ENCODE measurements at places on chromosomes 16 and 17. TPM values are rescaled to one million over a fixed set of nuclear protein-coding genes. Genes with fewer than 3 reads are reported as not detected.

- DNase-seq: no peak
These were observed 1.7 kb upstream of the SPATA20 start for GRCh38 chr17:50545311-50545710.

GRCh38 chr16:58365623-58366022 is 26.6 kb upstream of the GINS3 start:
- DNase-seq: no peak

GRCh38 chr17:48432820-48433775 is 3.1 kb upstream of the SKAP1 start:
- DNase-seq: no peak

- no peak for DNase-seq
These were observed 18.0 kb downstream of the CFDP1 start for GRCh38 chr16:75415169-75415905.

- DNase-seq: no peak
These were observed 1.1 kb upstream of the ADCY7 start for GRCh38 chr16:50265260-50265659.

DNA sequence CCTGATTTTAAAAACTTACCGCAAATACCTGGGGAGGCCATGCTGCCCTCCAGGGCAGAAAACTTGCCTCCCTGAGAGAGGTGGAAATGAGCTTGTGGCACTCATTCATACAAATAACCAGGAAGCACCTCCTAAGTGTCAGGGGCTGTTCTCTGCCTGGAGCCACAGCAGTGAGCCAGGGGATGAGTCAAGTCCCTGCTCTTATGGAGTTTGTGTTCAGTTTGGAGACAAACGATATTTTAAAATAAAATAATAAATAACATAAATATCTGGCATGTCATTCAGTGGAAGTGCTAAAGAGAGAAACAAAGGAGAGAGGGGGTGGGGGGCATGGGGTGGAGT is 313.8 kb downstream of the C16orf95 start:
- no peak for DNase-seq

- DNase-seq: no peak
These were observed 3.0 kb downstream of the CORO1A start for GRCh38 chr16:30186444-30186781.

DNA sequence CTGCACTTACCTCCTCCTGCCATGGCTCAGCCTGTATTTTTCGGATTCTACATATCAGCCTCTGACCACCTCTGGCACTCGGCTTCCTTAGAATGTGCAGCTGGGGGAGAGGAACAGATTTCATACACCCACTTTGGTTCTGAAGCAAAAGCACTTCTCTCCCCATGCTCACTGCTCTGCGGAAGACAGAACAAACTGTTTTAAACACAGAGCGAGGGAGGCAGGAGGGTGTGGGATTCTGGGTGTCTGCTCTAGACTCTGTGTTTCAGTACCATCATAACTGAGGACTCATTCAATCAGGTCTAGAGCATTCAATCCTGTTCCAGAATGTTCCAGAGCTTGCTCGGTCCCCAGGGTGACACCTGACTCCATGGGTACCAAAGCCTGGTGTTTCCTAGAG is 239.1 kb downstream of the GRIN2A start:
- DNase-seq: no peak

DNA sequence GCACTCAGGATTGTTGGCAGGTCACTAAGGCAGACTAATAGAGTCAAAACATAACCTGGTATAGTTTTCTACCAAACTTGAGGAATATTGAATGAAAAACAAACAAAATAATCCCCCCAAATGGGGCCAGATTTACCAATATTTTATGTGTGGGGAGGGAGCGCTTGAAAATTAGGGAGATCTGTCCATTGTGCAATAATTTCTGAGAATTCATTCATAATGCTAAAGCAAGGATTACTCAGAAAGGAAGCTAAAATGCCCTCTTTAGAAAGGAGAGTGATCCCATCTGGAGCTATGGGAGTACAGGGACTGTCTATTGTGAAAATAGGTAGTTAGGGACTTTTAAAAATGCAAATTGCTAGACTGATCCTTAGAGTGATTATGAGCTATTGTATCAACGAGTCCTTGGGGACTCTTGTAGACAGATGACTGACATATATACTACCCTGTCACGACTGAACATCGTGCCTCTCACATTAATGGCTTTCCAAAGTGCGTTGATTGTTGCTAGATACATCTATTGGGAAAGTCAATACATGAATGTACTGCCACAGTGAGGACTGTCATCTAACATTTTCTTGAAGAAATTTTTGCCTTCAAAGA is 193.6 kb downstream of the AATF start:
- no peak for DNase-seq

GRCh38 chr17:27555339-27555738 is 75.6 kb upstream of the LGALS9 start:
- no peak for DNase-seq

GRCh38 chr16:76194616-76195015 is 82.6 kb upstream of the CNTNAP4 start:
- no peak for DNase-seq

- DNase-seq: no peak
These were observed 15.4 kb downstream of the CYBC1 start for GRCh38 chr17:82435103-82435502.

DNA sequence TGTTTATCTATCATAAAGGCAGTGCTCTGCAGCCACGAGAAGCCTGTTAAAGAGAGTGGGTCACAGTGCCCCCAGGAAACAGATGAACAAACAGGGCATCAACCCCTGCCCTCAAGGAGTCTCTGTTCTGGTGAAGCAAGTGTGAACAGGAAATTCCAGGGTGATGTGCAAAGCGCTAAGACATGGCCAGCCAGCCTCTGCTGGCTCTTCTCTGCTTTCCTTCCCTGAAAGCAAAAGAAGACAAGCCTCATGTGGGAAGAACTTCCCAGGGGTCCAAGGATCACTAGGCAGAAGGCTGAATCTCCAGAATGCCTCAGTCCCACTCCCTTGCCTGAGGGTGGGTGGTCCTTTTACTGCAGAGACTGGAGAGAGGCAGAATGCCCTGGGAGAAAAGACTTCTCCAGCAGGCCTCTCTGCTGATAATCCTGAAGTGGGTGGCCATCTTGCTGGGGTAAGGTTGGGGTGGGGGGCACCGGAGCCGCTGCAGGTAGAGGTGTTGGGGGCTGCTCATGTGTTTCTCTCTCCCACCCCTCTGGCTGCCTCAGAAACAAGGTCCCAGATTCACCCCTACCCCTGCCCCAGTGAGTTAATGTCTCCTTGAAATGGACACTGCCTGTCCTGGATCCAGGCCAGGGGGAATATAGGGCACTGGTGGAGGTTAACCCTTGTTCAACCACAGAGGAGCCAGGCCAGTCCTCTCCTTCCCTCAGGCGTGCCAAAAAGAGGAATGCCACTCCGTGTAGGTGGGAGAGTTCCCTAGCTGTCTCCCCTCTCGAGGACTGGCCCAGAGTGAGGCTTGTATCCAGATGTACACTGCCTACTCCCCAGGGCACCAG is 2.4 kb downstream of the ANKRD13B start:
- DNase-seq: no peak

DNA sequence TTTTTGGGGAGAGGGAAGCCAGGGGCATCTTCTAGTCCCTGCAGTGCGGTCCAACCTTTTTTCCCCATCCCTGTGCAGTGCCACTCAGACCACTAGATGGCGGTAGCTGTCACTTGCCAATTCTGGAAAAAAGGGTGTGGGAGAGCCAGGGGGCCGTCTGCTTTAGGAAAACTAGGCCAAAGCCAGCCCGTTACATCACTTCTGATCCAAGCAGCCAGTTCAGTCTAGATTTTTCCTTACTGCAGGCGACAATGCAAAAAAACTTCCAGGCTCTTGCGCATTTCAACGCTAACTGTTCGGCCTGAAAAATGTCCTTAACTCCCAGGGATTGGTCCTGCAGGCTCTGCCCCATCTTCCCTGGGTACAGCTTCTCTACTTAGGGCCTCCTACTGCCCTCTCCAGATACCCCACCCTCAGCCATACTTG is 69.2 kb upstream of the CES5A start:
- peak; percentile 83 for DNase-seq

DNA sequence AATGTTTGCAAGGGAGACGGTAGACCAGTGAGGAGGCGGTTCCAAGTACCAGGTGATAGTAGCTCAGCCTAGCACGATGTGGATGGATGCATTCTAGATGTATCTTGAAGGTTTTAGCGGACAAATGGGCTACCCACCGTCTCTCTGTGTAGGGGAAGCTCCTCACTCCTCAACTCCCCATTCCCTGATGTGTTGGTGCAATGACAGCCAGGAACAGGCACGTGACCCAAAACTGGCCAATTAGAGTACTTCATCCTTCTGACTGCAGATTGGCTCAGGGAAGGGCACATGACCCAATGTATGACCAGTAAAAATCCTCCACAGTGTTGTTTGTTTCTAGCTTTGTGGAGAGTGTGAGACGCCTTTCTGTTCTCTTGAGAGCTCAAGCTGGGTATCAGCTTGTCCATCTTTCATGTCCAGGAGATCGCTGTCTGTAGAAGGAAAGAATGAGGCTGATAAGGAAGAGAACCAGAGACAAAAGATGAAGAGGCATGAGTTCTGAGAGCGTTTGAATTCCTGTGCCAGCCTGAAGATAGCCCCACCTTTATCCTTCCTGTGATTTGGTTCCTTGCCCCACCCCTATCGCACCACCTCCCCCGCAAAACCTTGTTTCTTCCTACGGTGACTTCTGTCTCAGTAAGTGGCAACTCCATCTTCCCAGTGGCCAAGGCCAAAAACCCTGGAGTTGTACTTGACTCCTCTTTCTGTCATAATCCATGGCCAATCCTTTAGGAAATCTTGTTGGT is 2.3 kb upstream of the BORCS6 start:
- DNase-seq: peak; percentile 83

DNA sequence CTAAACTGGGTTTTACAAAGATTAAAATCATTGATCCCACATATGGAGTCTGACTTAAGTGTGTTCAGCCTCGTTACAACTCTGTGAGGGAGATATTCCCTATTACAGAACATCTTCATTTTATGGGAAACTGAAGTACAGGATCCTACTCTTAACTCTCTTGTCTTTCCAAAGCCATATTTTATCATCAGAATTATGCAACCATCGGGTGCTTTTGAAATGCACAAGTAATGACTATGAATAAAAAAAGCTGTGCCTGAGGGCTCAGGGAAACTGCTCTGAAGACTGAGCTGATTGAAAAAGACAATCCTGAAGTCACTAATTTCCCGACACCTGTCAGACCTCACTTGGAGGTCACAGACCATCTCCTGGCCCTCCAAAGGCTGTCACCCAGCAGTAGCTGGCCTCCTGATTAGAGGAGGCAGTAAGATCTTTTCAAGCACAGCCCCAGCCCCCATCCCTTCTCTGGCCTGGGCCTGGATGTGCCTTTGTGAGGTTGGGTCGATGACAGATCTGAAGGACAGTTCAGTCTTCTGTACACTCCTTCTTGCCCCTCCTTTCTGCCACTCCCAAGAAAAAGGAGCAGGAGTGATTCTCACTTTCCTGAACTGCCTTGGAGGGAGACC is 5.6 kb downstream of the AKAP1 start:
- no peak for DNase-seq

- DNase-seq: no peak
These were observed 212.3 kb upstream of the CHMP6 start for GRCh38 chr17:80779336-80779735.

GRCh38 chr17:38789185-38789584 is 10.2 kb downstream of the PIP4K2B start:
- DNase-seq: no peak

GRCh38 chr16:12349936-12350850 is 373.7 kb downstream of the SNX29 start:
- DNase-seq: no peak

GRCh38 chr17:69761011-69761410 is 314.0 kb upstream of the KCNJ16 start:
- no peak for DNase-seq

DNA sequence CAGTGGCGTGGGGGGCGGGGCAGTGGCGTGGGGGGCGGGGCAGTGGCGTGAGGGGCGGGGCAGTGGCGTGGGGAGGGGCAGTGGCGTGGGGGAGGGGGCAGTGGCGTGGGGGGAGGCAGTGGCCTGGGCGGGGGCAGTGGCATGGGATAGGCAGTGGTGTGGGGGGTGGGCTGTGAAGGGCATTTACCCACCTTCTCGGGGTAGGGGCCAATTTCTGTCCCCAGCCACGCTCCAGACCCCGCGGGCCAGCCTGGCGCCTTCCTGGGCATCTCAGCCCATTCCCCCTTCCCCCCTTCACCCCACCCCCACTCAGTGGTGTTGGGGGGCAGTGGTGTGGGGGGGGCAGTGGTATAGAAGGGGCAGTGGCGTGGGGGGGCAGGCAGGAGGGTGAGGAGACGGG is 92.7 kb downstream of the LITAF start:
- no peak for DNase-seq

DNA sequence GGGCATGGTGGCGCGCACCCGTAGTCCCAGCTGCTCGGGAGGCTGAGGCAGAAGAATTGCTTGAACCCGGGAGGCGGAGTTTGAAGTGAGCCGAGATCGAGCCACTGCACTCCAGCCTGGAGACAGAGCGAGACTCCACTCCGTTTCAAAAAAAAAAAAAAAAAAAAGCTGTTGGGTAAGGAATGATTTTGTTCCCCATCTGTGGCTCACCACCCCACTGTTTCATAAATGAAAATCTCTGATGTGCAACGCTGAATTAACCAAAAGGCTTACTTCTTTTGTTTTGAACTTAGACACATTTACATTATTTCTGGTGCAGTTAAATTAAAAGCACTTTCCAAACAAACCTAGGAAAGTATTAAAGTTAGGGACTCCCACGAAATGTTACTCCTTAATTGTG is 1.2 kb upstream of the METTL9 start:
- no peak for DNase-seq

DNA sequence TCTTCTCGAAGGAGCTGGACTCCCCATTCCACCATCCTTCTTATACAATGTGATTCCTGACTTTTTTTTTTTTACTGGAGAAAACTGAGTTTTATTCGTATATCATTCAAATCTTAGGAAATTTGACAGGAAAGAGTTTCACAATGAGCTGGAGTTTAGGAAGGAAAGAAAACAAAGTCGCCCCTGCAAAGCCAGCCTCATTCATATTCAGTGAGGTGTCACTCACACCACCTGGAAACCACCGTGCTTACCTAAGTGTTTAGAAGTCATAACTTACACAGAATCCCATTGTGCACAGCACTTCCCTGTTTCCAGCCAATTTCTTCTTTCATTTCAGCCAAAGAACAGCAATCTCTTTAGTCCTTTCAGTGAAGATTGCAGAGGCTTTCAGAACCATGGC is 90.3 kb upstream of the CHMP6 start:
- DNase-seq: no peak

TPSD1 gene
- 5.0 TPM for total RNA-seq

STX1B gene
- 1.6 TPM for total RNA-seq

CSH2 gene
- total RNA-seq: not detected

NPIPA2 gene
- 4.2 TPM for total RNA-seq

C17orf67 gene
- 3.2 TPM for total RNA-seq

KRTAP2-3 gene
- total RNA-seq: not detected

CDK3 gene
- total RNA-seq: 10.7 TPM

ENPP7 gene
- total RNA-seq: 0.18 TPM

TLCD1 gene
- 18.1 TPM for total RNA-seq

PRAC2 gene
- not detected for total RNA-seq

EFCAB5 gene
- total RNA-seq: 1.6 TPM

TEX14 gene
- total RNA-seq: 0.55 TPM

NPIPB8 gene
- 4.4 TPM for total RNA-seq
